ENCODE measurements at places on chromosomes 7 and 10.

DNA sequence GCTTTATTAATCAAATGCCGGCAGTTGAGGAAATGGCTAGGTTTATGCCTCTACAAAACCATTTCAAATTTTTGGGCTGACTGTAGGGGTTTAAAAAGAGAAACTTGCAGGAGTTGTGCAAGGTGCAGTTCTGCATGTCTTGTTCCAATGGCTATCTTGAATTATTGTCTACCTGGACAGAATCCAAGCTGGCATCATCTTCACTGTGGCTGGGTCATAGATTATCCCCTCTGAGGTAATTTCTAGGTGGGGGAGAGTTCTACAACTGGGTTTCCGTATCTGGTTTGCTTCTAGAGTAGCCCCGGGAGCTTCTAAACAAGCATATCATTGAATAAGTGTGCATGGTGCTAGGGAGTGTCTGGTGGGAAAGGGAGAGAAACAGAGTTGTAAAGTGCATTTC lies 16.9 kb downstream of the BET1 start:
- DNase-seq: no peak

DNA sequence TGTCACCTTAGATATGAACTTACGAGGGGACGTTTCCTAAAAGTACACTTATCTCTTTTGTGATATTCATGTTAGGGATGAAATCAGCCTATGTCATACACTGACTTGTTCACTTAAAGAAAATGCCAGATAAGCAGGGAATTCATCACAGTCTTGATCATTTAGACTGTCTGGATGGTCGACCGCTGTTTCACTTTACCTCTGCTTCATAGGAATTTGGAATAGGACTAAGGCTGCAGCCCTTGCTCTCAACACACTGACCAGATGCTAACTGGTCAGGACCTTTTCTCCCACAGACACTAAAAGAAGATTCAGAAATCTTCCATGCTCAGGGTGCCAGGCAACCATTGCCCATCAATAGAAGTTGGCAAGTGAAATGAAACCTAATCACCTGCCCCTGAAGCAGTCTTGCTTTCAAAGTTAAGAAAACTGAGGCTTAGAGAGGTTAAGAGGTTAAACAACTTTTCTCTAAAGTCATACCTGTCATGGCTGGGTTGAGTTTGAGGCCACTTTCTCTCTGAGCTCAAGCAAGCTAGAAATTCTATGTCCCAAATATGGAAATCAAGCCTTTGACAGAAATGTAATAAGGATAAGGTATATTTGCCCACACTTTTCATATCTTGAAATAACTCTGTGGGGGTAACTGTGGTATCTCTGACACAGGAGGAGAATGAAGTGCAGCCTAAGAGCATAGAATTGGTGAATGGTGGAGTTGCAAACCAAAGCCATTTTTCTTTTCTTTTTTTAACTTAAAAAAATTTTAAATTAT lies 77.1 kb downstream of the MAP3K8 start:
- DNase-seq: no peak

DNA sequence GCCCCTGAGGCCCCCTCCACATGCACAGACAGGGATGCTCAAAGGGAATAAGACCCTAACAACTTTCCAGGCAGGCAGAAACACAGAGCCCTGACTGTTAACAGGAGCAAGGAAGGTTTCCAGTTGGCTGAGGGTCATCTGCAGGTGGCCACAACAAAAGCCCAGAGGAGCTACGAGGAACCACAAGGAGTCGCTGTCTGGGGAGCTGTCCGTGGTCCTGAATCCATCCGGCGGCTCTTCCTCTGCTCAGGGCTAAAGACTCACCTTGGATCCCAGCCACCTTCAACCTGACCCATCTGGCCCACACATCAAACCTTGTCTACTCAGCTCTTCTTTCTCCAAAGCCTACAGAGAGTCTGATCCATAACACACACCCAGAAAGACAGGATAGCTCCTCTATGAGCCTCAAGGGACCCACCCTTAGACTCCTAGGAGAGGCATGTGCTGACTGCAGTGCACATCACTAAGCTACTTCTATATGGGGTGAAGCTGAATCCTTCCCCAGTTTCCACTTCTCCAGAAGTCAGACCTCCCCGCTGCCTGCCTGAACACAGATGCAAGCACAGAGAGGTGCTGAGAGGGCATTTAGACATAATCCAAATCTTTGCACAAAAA lies 104.0 kb downstream of the SLIT1 start:
- DNase-seq: peak; percentile 48

DNA sequence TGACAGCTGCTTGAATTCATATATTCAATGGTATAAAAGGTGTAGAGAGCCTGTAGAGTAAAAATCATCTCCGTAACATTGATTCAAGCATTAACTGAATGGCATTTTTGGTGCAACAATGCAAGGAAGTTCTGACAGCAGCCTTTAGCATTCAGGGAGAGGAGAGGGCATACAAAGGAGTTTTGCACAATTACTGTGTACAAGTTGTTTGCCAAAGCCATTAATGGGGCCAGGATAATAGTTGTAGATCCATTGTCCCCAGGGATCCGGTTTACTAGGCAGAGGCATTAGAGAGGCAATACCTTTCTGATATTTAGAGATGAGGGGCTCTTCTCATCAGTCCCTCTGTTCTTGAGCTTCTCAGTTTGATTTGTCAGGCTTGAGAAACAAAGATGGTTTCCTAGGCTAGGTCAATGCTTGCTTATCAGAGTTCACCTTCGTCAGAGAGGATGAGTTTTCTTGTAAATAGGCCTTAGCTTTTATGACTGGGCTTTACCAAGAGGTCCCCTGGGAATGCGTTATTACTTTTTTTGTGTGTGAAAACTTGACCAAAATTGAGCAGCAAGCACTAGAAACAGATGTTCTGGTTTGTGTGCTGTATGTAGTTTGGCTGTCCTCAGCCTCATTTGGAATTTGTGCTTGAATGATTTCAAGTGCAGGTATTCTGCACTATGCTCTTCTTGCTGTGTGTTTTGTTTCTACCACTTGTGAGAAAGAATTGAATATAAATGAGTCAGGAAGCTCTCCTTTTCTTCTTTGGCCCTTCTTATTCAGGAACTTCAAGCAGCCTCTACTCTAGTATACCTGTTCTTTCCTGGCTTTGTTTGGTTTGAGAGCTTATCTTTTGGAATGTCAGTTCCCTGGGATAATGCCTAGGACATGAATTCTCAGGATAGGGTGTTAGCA lies 32.0 kb downstream of the SND1 start:
- DNase-seq: no peak

DNA sequence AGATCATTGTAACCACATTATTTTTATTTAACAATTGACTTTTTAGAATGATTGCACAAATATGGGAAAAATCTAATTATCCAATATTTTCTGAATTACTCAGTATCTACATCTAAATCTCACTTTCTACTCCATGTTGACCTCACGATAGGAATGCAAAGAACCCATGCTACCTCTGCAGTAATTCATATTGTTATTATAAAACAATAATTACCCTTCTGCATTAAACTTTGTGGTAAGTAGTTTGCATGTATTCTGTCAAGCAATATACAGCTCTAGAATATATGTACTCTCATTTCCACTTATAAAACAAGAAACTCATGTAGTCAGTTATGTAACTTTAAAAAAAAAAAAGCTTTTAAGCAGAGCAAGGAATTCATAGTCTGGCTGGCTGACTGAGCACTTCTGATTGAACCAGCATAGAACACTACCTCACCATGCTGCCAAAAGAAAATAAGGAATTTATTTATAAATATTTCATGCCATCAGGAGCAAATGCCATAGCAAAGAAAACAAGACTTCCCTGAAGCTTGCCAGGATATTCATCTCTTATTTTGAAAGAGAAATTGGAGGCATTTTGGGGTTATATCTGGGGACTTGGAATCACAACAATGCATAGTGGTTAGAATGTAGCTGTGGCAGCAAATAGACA lies 895.7 kb downstream of the XPNPEP1 start:
- DNase-seq: no peak

GRCh38 chr7:78279032-78279431 lies 480.5 kb downstream of the PHTF2 start:
- no peak for DNase-seq

- DNase-seq: no peak
These were observed 156.7 kb upstream of the NPVF start for GRCh38 chr7:25384788-25385505.

GRCh38 chr10:5068274-5068984 lies 25.8 kb upstream of the AKR1C3 start:
- DNase-seq: no peak

- no peak for DNase-seq
These were observed 205.9 kb upstream of the SEMA3D start for GRCh38 chr7:85392789-85393188.

DNA sequence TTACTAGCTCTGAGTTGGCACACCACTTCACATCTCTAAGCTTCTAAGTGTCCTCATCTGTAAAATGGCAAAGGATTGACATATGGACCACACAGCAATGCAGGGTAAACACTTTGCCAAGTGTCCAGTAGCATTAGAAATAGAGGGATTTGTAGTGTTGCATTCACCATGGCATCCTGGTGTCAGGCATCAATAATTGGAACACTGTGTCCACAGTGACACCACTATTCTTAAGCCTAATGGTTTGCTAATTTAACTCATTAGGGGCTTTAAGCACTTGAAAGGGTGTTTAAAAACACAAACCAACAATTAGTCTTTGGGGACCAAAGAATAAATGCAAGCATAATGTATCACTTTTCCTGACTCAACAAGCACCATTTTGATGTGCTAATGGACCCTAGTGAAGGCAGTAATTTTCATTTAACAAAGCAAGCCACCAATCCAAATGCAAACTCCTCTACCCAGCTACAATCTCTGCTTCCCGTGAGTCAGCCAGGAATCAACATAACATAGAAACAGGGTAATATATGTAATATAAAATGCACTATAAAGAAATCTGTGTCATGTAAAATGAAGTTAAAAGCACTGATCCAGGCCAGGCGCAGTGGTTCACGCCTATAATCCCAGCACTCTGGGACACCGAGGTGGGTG lies 75.9 kb downstream of the FAM204A start:
- no peak for DNase-seq

DNA sequence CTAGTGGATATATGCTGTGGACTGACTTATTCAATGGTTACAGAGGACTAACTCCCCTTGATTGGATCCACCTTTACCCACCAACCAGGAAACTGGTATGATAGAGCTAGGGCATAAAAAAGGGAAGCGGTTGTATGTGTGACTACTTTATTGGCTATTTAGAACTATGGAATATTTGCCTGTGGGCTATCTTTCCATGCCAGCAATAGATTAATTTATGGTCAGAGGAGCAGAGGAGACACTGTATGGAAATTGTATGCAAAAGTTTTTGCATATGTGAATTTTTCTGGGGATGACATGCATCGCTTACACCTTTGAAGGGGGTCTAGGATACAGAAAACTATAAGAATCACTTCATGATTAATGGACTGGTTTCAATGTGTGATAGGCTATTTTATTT lies 105.7 kb downstream of the LHFPL3 start:
- DNase-seq: no peak

DNA sequence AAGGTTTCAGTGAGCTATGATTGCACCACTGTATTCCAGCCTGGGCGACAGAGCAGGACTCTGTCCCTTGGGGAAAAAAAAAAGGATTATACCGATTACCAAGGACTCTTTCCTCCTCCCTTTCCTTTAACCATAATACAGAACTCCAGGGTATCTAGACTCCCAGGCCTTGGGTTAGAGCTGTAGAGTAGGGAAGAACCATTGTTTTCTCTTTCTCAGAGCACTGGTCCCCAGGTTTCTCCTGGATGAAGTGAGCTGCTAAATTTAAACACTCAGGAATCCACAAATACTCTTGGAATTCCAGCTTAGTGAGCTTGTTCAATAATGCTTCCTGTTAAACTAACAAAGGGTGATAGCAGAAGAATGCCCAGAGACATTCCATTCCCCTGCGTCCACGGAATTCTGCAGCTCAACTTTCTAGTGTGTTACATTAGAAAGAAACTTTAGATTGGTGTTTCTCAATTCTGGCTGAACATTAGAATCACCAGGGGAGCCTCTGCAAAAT lies 14.6 kb upstream of the RPEL1 start:
- DNase-seq: no peak

GRCh38 chr7:55087521-55087961 lies 68.7 kb downstream of the EGFR start:
- DNase-seq: no peak

DNA sequence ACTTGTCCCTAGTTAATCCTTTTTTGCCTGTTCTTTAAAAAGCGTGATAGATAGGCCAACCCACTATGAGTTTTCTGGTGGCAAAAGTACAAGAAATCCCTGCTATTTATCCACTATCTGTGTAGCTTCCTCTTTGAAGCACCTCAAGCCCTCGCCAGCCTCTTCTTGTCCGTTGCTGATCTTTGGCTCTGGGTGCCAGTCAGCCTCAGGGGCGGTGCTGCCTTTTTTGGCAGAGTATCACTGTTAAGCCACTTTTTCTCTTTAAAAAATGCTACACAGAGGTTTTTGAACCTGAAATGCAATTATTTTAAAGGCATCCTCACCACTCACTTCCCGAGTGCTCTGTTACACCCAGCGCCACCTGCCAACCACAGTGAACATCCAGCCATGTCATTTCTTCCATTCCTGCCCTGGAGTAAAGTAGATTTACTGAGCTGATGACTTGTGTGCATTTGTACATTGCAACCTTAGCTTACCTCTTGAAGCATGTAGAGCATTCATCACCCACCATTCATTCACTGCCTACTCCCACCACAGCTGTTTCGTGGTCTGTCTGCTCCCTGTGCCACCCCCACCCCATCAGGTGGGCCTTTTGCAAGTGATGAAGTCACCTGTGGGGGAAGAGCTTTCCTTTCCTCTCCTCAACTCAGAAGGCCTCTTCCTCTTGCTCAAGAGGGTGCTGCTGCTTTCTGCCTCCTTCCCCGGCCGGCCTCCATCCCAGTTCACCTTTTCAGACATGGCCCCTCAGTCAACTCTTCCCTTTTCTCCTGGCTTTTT lies 414.2 kb upstream of the GALNT17 start:
- DNase-seq: no peak

DNA sequence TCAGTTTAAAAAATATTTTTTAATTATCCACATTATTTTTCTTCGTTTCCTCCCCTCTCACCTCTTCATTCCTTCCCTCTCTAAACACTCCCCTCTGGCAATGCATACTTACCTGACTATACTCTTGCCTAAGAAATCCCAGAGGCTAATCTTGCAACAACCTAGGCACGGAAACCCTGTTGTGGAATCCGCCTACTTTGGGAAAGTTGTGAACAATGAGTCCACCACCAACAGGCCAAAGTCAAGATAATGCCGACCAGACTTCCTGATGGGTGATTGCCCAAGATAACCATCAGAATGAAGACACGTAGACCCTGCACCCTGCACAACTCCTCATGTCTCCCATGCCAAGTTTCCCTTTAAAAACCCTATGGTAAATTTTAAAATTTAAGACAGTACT lies 521.5 kb downstream of the KIF20B start:
- no peak for DNase-seq

DNA sequence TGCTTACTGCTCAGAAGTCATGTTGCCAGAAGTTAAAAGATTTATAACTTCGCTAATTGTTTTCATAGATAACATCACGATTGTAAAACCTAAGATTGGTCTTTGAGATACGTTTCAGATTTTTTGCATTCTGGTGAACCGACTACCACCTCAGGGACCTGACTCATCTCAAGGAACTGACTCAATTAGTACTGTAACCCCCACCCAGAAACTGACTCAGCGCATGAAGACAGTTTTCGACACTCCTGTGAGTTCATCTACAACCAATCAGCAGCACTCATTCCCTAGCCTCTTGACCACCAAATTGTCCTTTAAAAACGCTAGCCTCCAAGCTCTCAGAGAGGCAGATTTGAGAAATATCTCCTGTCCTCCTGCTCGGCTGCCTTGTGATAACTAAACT lies 72.3 kb downstream of the ELMO1 start:
- DNase-seq: no peak

Measured in CD8-positive, alpha-beta memory T cell (primary cell).